NCI-H345 (cell line): ENCODE measurements at places on chromosomes 1 and 21.
A peak's percentile ranks its signal among the peaks of the same experiment; 100 is the strongest.

GRCh38 chr1:19011845-19012231 lies 55.4 kb upstream of the IFFO2 start:
- DNase-seq: no peak

GRCh38 chr1:53340660-53341520 lies 13.0 kb upstream of the LRP8 start:
- no peak for DNase-seq

- DNase-seq: no peak
Measured at GRCh38 chr1:235675152-235675890, 25.7 kb upstream of the GNG4 start.

- peak; percentile 65 for DNase-seq
Measured at GRCh38 chr1:207883660-207884250, 27.2 kb downstream of the CD34 start.

GRCh38 chr1:92960395-92961130 lies 699 bp downstream of the DIPK1A start:
- peak; percentile 80 for DNase-seq

- peak; percentile 21 for DNase-seq
Measured at GRCh38 chr21:29360799-29361765, 62.4 kb downstream of the BACH1 start.

GRCh38 chr1:107525145-107525544 lies 384.3 kb downstream of the NTNG1 start:
- no peak for DNase-seq

DNA sequence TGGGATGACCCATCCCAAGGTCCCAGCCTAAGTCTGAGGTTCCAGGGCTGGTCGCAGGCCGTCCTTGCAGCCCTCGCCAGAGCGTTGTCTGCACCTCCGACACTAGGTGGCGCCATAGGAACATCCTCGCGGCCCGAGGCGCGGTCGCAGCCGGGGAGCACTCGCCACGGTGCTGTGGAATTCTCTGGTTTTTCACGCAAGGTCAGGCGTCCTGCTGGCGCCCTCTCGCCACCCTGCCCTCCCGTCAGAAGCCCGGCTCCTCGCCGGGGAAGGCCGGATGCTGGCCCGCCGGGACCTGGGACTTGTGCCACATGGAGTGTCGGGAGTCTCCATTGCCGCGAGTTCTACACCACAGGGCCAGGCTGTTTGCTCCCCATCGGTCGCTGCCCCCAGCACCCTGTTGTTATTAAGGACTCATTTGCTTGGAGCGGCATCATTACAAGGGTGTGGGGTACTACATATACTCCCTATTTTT lies 196.8 kb upstream of the LMO4 start:
- peak; percentile 75 for DNase-seq

DNA sequence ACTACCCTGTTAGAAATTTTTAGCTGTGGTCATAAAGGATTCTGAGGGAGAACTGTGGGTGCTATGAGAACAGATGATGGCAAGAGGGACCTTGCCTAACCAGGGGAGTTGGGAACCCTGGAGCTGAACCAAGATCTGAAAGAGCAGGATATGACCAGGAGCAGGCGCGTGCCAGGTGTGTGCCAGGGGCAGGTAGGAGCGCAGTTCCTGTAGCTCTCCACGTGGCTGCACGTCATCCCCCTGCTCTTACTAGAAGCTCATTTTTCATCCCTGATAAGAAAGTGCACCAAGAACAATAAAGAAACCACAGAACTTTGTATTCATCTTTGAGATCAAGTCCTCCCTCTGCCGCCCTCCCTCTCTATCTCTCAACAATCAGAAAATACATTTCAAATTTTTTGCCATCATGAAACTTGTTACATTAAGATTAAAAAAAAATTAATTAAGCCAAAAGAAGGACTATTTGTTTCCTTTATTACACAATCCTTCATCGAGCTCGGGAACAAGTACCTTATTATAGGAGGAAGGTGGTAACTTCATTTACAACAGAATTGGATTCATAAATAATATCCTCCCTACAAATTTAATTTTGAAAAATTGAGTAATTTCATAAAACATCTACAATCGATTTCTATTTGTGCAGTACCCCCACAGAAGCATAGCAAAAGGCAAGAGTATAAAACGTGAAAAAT lies 78.5 kb downstream of the SLC35F3 start:
- DNase-seq: no peak

- DNase-seq: no peak
Measured at GRCh38 chr1:89274411-89274857, 1.8 kb upstream of the GBP5 start.

DNA sequence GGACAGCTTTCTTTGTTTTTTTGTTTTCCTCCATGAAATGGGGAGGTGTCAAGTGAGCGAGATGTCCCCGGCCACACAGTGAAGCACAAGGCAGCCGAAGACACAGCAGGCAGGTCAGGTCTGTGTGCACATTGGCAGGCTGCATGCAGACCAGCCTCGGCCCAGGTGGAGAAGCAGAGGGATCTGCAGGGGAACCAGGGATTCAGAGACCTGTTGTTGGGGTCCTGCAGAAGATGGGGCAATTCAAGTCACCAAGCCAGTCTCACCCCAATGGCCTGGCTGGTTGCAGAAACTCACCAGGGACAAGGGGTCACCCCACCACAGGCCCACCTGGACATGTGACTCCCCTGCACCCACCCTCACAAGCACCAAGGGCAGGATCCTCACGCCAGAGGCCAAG lies 4.0 kb upstream of the ABCG1 start:
- no peak for DNase-seq

- no peak for DNase-seq
Measured at GRCh38 chr1:170536924-170537551, 5.1 kb downstream of the GORAB start.

GRCh38 chr1:184407816-184408510 lies 21.1 kb downstream of the C1orf21 start:
- no peak for DNase-seq

- no peak for DNase-seq
Measured at GRCh38 chr1:2255420-2256369, 27.6 kb downstream of the SKI start.

DNA sequence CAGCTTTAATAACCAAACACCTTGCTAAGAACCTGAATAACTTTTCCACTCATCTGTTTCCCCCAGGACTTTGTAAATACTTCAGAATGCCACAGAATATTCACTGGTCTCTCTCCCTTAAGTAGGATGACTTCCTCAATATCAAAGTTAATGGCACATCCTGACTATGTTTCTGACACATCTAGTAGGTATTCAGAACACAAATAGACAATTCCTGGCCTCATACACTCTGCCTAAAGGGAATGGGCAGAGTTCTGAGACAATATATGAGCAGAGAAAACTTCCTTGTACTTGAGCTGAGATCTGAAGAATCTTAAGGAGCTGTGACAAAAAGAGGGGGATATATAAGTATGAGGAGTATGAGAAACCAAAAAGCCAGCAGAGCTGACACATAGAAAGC lies 34.8 kb downstream of the ANKRD13C start:
- DNase-seq: no peak

- no peak for DNase-seq
Measured at GRCh38 chr1:209404577-209404976, 178.9 kb upstream of the CAMK1G start.

GRCh38 chr1:181251001-181251712 lies 162.7 kb downstream of the IER5 start:
- DNase-seq: peak; percentile 51

- no peak for DNase-seq
Measured at GRCh38 chr1:109290998-109291397, 8.1 kb upstream of the PSRC1 start.

DNA sequence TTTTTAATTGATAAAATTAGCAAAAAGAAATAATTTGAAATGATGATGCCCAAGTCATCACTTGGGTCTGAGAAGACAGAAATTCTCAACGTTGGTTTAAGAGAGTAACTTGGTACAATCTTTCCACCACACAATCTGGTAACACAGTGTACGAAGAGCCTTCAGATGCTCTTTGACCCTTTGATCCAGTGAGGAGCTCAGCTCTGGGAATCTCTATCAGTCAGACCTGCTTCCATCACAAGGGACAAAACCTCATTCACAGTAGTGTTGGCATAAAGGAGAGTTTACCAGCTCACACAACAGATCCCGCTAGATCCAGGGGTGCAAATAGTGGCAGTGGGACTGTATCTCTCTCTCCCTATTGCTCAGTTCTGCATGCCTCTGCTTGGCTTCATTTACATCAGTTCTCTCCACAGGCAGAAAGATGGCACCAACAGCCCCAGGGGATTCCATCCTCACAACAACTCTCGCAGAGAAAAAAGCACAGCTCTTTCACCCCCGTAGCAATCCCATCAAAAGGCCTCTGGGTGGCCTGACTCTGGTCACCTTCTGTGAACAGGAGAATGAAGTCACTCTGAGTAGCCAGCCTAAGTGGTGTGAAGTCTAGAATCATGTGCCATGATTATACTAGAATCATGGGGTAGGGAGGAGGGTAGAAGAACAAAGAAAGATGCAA lies 119.7 kb downstream of the ZNF281 start:
- peak; percentile 13 for DNase-seq

DNA sequence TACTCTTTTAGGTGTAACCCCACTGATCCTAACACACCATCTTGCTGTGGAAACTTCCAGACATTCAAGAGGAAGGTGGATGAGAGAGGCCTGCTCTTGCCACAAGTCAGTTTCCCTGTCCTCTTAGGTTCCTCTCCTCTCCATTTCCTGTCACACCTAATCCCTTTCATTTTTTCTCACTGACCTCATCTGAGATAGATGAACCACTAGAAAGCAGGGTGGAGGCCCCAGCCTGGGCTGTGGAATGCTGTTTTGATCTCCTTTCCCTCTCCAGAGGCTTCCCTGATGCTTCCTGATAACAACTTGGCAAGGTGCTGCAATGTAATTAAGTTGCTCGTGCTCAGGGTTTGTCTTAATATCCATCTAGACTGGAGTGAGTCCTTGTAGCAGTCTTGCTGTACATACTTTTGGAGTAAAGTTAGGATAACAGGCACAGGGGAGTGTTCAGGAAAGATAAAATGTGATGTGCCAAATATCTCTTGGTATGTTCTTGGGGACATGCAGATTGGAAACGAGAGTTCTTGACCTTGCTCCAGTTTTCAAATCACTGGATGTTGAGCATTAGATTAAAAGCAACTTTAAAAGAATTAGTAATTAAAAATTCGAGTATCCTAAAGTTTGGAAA lies 11.2 kb downstream of the LRRC42 start:
- DNase-seq: peak; percentile 20
